Fibroblast of pulmonary artery (primary cell): ENCODE measurements at places on chromosomes 16 and 17.

DNA sequence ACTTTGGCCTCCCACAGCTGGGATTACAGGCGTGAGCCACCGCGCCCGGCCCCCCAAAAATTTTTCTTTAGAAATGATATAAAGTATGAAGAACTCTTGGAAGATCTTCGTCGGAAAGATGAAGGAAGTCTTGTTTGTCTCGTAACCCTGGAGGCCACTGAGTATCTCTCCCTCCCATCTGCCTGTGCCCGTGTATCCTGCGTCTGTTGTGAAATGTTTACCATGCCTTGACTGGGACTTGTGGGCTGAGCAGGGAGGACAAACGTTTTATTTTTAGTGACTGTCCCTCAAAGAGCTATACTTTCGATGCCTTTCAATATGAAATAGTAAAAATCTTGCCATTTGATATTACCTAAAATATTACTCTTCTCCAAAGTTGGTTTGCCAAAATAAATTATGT, 121.2 kb downstream of the RPTOR start:
- DNase-seq, result no peak

- peak; percentile 7 for DNase-seq
Measured at GRCh38 chr16:17313085-17313611, 157.6 kb downstream of the XYLT1 start.

DNA sequence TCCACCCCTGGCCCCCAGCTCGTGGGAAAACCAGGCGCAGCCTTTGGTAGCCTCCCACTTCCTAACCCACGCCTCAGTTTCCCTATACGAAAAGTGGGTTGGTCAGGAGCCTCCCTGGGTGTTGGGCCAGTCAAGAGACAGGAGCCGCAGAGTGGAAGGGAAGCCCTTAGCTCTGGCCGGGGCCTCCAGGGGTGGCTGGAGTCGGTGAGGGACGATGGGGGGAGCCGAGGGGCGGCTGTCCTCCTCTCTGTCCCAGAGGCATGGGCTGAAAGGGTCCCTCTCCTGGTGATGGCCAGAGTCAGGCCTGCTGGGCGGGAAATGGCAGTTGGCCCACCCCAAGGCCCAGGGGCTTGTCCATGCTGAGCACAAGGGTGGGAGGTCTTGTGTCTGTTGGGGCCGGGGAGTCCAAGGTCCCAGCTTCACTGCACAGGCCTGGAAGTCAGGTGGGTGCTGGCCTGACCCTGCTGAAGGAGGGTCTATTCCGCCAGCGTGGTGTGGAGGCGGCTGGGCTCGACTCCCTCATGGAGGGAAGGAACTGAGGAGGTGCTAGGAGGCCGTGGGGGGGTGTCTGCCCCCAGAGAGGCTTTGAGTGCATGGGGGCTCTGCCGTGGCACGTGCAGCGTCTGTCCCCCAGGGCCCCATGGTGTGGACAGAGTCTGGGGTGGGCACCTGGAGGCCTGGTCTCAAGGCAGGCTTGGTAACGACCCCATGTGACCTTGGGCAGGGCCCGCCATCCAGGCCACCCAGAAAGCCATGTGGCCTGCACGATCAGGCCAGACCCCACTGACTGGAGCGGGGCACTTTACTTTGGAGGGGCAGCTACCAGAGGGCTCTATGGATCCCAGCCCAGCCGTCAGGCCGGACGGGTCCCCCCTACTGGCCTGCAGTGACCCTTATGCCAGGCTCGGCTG, 1.1 kb downstream of the SLC16A3 start:
- no peak for DNase-seq

DNA sequence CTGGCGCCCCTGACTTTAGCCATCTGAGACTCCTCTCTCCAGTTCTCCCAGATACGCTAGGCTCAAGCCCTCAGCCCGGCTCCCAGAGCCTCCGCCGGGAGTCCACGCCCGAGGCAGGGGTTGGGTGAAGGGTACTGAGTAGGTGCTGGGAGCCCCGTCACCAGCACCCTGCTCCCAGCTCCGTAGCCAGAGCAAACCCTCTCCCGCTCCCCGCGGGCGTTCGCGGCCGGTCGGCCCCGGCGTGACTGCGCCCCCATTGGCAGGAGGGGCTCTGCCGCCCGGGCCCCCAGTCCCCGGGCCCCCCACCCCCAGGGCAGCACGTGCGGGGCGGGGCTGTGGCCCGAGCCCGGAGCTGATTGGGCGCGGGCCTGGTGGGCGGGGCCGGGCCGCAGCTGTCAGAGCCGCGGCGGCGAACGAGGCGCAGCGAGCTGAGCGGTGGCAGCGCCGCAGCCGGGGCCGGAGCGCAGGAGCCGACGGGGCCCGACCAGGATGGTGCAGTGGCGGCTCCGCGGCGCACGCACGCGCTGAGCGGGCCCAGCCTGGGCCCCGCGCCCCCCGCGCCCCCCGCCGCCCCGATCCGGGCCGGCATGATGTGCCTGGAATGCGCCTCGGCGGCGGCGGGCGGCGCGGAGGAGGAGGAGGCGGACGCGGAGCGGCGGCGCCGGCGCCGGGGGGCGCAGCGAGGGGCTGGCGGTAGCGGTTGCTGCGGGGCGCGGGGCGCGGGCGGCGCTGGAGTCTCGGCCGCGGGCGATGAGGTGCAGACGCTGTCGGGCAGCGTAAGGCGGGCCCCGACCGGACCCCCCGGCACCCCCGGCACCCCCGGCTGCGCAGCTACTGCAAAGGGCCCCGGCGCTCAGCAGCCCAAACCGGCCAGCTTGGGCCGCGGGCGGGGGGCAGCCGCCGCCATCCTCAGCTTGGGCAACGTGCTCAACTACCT, at the start of gene SPNS2:
Gene SPNS2, plus strand, starts transcription at position 421 of the 937 bp plus-strand sequence. Its CDS starts 167 bp downstream, at position 588.
- peak; percentile 38 for DNase-seq
